Progenitor cell of endocrine pancreas (in vitro differentiated cells): ENCODE measurements at places on chromosomes 6 and 20.

DNA sequence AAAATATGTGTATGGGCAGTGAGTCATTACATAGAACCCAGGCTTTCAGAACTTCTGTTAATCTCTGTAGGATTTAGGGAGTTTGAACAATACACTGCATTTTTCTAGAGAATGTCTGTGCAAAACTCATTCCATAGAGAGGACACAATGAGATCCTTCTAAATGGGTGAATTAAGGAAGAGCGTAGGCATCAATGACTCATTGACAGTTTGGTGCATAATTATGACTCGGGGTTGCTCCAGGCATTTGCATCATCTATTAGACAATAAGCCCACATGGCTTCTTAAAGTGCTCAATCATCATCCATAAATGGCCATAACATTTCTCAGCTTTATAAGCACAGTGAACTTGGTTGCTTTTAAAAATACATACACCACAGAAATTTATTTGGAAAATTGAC lies 625.5 kb downstream of the CDH26 start:
- H3K4me3 ChIP-seq, result no peak overlapping the region
- DNase-seq, result no peak
- peaks cover 1% of the 10 kb centered on the region for H3K4me1 ChIP-seq
- H3K36me3 ChIP-seq, result no peaks in the 10 kb centered on the region
- H3K27me3 ChIP-seq, result peaks cover 15% of the 10 kb centered on the region

GRCh38 chr20:63009988-63010769 lies 3.4 kb upstream of the BHLHE23 start:
- peaks cover 72% of the 10 kb centered on the region for H3K27me3 ChIP-seq
- H3K36me3 ChIP-seq, result no peaks in the 10 kb centered on the region
- peaks cover 6% of the 10 kb centered on the region for H3K4me1 ChIP-seq

DNA sequence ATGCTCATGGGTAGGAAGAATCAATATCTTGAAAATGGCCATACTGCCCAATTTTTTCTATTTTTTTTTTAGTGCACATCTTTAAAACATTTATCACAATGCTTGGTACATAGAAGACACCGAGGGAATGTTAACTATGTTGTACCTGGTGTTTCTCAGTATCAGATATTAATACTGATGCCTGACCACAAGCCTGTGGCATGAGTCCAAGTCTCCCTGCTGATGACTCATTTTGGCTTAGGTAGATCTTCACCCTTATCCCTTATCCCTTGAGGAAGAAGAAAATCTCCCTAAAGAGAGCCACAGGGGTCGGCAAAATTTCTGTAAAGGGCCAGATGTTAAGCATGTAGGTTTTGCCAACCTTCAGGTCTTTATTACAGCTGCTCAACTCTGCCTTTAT lies 14.5 kb downstream of the CD109 start:
- no peaks in the 10 kb centered on the region for H3K27me3 ChIP-seq
- peaks cover 5% of the 10 kb centered on the region for H3K4me1 ChIP-seq
- H3K36me3 ChIP-seq, result no peaks in the 10 kb centered on the region
- DNase-seq, result no peak
- no peak overlapping the region for H3K27ac ChIP-seq
- H3K4me3 ChIP-seq, result no peak overlapping the region

DNA sequence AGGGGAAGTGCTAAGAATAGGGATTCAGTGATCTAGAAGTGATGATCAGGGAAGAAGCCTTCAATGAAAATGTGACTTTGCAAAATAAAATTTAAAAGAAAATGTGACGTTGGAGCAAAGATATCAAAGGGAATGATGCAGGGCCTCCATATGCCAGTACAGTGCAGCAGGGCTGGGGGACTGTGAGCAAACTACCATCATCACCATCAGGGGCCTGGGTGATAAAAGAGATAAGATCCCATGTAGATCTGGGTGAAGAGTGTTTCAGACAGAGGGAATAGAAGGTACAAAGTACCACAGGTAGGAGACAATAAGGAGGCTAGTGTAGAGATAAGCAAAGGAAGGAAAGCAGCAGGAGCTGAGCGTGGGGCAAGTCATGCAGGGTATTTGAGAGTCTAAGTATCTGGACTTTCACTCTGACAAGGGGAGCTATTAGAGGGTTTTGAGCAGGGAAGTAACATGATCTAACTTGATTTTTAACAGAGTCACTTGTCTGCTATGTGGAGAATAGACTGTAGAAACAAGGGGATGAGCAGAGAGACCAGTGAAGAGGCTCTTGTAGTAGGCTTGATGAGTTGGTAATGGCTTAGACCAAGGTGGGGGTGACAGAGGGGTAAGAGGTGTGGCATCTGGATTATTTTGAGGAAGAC lies 295.6 kb downstream of the ZFAND3 start:
- DNase-seq, result no peak

DNA sequence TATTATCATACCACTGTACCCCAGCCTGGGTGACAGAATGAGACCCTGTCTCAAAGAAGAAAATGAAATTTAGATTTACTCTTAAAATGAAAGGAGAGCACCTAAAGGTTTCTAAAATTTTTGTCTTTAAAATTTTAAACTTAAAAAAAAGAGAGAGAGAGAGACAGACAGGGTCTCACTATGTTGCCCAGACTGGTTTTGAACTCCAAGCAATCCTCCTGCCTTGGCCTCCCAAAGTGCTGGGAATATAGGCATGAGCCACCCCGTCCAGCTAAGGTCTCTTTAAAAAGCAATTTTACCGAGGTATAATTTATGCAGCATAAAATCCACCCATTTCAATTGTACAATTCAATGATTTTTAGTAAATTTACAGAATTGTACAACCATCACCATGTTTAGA lies 33.2 kb downstream of the ILRUN start:
- DNase-seq, result no peak
- peaks cover 28% of the 10 kb centered on the region for H3K4me1 ChIP-seq
- no peaks in the 10 kb centered on the region for H3K27me3 ChIP-seq
- no peak overlapping the region for H3K4me3 ChIP-seq

GRCh38 chr20:7843613-7844012 lies 96.6 kb downstream of the HAO1 start:
- no peak for DNase-seq
- no peaks in the 10 kb centered on the region for H3K36me3 ChIP-seq
- H3K4me1 ChIP-seq, result peaks cover 8% of the 10 kb centered on the region
- no peak overlapping the region for H3K27ac ChIP-seq
- H3K27me3 ChIP-seq, result peaks cover 10% of the 10 kb centered on the region
- no peak overlapping the region for H3K4me3 ChIP-seq

DNA sequence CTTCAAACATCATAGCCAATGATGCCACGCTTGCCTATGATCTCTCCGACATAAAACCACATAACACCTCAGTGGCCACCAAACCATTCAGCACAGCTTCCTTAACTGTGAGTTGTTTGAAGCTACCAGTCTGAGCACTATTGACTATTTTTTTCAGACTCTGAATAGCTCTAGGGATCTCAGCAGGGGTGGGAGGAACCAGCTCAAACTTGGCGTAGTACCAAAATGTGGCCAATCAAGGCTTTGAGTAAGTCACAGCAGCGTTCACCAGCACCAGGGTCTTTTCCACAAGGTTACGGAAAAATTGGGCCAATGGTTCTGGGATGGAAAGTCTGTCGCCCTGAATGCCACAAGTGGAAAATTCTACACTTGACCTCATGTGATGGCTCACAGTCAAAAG lies 70.6 kb downstream of the SMPDL3A start:
- no peaks in the 10 kb centered on the region for H3K4me1 ChIP-seq
- H3K4me3 ChIP-seq, result no peak overlapping the region
- H3K27me3 ChIP-seq, result peaks cover 2% of the 10 kb centered on the region
- DNase-seq, result no peak

- peaks cover 27% of the 10 kb centered on the region for H3K36me3 ChIP-seq
- no peak overlapping the region for H3K27ac ChIP-seq
- H3K4me3 ChIP-seq, result no peak overlapping the region
- DNase-seq, result no peak
- peaks cover 4% of the 10 kb centered on the region for H3K27me3 ChIP-seq
Observed at GRCh38 chr20:9441948-9442347, 72.4 kb upstream of the LAMP5 start.
